HTR-8/SVneo (cell line): ENCODE measurements at places on chromosomes 3 and 15.

DNA sequence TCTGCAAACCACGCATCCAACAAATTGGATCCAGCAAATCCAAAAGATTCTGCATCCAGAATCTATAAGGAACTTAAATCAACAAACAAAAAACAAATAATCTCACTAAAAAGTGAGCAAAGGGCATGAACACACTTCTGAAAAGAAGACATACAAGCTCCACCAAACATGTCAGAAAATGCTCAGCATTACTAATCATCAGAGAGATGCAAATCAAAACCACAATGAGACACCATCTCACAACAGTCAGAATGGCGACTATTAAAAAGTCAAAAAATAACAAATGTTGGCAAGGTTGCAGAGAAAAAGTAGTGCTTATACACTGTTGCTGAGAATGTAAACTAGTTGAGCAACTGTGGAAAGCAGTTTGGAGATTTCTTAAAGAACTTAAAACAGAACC lies 21.6 kb upstream of the SLC25A36 start:
- no peak for DNase-seq

DNA sequence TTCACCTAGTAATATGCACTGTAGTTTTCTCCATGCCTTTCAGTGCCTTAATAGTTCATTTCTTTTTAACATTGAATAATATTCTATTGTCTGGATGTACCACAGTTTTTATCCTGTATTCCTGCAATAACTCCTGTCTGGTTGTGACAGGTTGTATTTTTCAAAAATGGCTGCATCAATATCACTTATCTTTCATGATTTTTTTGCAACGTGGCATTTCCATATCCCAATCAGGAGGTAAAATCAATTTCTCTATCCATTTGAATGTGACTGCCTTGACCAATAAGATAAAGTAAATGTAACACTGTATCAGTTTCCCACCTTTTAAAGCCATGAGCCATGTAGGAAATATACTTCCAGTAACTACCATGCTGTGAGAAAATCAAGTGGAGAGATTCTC lies 27.5 kb upstream of the EPHA3 start:
- DNase-seq = no peak

DNA sequence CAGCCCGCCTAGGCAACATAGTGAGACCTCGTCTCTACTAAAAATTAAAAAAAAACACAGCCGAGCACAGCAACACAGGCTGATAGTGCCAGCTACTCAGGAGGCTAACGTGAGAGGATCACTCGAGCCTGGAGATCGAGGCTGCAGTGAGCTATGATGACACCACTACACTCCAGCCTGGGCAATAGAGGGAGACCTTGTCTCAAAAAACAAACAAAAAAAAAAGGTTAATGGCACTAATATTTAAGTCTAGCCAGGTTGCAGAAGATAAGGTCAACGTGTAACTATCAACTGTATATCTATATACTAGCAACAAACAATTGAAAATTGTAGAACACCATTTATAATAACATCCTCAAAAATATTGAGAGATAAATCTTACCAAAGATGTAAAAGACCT lies 75.1 kb downstream of the MYO9A start:
- no peak for DNase-seq

DNA sequence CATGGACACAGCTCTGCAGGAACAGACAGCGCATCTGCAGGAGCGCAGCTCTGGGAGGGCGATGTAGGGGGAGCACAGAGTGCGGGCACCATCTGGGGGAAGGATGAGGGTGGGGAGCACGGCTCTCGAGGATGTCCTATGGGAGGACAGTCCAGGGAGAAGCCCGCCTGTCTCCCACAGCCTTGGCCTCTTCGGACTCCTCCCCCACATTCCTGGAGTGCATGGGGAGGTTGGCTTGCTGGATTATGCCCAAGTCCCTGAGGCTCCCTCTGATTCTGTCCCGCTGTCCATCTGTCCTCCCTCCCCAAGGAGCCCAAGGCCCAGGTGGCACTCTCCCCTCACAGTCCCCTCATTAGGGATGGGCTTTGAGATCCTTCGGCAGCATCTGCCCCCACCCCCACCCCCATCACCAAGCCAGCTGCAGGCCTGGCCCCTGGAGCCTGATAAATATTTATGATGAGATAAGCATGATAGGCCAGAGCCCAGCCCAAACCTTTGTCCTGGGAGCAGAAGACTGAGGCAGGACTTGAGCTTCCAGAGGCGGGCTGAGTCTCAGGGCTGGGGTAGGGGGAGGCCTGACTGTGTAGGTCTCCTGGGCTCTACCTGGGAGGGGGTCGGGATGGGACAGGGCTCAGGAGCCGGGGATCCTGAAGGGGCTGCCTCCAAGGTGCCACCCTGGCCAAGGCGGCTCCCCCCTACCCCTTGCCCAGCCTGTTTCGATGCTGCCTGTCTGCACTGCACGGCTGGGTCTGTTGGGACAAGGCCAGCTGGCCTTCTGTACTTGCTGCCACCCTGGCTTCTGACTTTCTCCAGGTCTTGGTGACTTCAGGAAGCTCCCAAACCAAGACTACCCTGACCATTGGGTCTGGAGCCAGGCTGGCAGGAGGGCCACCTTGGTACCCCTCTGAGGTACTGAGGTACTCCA lies 28.6 kb upstream of the SEMA3F start:
- DNase-seq = peak; percentile 83

DNA sequence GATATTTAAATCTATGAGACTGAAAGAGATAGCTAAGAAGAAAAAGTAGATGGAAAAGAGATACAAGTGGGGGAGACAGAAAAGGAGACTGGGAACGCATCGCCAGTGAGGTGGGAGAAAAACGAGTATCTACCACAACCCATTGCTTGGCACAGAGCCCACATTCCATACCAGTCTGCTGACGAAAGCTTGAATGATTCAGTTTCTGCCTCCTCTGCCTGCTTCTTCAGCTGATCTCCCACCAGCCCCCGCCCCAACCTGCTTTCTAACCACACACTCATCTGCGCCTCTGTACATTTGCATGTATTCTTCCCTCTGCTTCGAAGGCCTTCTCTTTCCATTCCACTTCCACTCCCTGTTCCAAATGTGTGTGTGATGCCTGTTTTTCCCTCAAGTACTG lies 188.1 kb downstream of the USP13 start:
- DNase-seq = peak; percentile 46

- no peak for DNase-seq
Observed at GRCh38 chr3:15572138-15572537, 29.2 kb downstream of the HACL1 start.

- no peak for DNase-seq
Observed at GRCh38 chr3:72625602-72626337, 222.5 kb downstream of the SHQ1 start.

DNA sequence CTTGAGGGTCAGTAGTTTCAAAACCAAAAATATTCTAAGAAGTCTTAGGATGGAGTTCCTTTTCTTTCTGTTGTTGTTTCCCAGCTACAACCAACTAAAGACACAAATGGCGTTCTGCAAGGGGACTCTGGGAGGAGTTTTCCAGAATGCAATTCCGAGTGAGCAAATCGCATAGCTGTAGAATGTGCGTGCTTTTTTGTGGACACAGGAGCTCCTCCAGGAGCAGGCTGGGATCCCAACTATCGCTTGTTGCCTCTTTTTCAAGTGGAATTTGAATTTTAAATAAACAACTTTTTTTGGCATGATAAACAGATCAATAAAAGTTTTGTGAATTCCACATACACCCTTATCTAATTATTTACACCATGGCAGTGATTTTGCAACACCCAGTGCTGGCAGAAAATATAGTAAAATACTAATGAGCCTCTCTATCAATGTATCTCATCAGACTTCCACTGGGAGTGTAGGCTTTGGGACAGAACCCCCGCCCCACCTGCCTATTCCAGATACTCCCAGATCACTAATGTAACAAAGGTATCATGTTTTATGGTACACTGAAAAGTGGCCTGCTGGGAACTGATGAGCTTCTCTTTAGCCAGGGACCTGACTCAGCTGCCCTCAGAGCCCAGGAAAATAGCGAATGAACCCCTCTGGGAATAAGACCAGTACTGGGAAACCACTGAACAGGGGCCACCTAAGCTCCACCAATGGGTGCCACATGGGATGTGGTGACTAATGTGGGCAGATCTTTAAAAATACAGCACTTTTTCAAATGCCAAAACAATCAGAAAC lies 66.4 kb downstream of the LMCD1 start:
- DNase-seq = no peak

DNA sequence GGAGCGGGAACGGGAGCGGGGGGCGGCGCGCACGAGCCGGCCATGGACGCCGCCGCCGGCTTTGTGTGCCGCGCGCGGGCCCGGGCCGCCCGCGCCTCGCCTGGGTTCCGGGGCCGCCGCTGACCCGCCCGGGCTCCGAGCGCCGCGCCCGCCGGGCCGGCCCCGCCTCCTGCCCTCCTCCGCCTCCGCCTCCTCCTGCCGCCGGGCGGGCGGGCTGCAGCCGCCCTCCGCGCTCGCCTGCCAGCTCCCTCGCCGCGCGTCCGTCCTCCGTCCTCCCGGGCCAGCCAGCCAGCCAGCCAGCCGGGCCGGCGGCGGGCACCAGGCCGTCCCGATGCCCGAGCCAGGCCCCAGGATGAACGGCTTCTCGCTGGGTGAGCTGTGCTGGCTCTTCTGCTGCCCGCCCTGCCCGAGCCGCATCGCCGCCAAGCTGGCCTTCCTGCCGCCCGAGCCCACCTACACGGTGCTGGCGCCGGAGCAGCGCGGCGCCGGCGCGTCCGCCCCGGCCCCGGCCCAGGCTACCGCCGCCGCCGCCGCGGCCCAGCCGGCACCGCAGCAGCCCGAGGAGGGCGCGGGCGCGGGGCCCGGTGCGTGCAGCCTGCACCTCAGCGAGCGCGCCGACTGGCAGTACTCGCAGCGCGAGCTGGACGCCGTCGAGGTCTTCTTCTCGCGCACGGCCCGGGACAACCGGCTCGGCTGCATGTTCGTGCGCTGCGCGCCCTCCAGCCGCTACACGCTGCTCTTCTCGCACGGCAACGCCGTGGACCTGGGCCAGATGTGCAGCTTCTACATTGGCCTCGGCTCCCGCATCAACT lies at the start of gene ABHD17C:
ABHD17C (plus strand) TSS at position 212 of the 812 bp plus-strand sequence; CDS start at position 332, 120 bp downstream.
- DNase-seq = peak; percentile 38

- DNase-seq = peak; percentile 53
Observed at GRCh38 chr3:188673646-188674186, 498.1 kb upstream of the TPRG1 start.
